ENCODE measurements at places on chromosomes 6 and 20. TPM values are rescaled to one million over a fixed set of nuclear protein-coding genes. Genes with fewer than 3 reads are reported as not detected.
A peak's percentile ranks its signal among the peaks of the same experiment; 100 is the strongest.

- no peak for DNase-seq
Measured at GRCh38 chr20:4306206-4306605, 290.8 kb upstream of the RNF24 start.

GRCh38 chr20:39638731-39639130 lies 676.6 kb downstream of the DHX35 start:
- DNase-seq = no peak

Gene TRDN
- 394 TPM for total RNA-seq

DNA sequence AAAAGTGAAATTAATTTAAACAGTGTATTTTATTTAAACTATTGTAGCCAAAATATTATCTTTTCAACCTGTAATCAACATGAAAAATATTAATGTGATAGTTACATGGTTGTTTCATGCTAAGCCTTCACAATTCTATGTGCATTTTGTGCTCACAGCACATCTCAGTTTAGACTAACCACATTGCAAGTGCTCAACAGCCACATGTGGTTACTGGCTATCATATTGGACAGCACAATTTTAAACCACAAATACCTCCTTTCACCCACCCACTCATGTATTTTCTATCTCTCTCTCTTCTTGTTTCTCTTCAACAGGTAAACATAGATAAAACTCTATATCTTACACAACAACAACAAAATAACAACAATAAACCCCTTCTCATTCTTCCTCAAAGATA lies 12.5 kb upstream of the HS3ST5 start:
- no peak for DNase-seq

DNA sequence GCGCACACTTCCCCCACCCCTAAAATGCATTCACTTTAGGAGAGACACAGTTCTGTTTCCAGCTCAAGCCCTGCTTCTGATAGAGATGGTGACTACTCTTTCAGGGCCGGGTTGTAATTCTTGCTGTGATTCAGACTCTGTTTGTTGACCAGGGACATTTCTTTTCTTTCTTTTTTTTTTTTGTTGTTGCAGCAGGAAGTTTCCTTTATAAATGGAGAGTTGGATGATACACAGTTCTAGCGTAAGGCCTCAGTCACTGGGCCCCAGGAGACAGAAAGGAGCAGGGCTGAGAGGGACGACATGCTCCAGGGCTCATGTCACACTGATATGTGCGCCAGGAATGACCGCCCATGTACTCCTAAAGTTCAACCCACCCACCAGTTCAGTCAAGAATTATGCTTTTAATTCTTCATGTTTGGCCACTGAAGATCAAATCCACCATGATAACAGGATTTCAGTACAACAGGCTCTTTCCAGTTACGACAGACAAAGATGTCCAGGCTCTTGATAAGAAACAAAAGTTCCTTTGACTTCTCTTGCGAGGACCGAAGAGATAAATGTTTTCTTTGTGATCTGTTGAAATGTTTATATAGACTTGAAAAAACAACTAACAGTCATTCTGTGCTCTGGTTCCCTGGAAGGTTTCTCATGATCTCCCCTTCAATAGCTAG lies 142.5 kb downstream of the CD164 start:
- DNase-seq = no peak

DNA sequence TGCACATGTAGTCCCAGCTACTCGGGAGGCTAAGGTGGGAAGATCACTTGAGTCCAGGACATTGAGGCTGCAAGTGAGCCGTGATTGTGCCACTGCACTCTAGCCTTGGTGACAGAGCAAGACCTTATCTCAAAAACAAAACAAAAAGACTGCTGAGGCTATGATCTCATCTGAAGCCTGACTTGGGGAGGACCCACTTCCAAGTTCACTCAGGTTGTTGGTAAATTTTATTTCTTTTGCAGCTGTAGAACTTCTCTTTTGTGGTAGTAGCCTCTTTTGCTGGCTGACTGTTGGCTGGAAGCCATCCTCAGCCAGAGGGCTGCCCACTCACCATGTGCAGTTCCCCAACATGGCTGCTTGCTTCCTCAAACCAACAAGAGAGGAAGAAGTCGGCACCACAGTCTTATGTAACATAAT lies 36.8 kb upstream of the ME1 start:
- DNase-seq = peak; percentile 76

DNA sequence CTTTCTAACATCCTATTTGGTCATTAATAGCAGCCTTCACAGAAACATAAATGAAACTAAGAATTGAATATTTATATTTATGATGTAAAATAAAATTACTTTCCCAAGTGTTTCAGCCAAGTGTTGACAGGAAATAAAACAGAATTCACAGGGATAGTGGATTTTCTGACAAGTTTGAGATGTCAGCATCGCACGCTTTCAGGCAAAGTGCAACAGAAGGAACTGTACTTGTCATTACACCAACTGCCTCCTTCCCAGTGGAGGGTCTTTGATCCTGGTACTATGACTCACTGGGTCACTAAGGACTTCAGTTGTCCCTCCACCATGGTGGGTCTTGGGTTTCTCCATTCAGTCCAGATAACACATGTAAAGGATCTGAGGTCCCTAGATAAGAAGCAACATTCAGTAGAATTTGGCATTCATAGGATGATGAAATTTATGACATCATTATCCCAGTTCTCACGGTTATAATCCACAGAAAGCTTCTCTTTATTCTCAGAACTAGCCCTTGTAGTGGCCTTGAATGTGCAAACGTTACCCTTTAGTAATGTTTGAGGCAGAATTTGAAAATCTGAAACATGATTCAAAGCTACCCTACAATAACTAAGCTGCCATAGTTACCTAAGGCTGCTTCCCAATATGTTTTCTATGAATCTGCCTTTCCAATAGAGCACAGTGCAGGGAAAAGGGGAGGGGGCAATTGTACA lies 3.8 kb upstream of the TNFAIP3 start:
- DNase-seq = no peak

Gene CCN5
- total RNA-seq = 13.6 TPM

- DNase-seq = peak; percentile 17
Measured at GRCh38 chr6:42136508-42137193, 5.8 kb downstream of the C6orf132 start.

DNA sequence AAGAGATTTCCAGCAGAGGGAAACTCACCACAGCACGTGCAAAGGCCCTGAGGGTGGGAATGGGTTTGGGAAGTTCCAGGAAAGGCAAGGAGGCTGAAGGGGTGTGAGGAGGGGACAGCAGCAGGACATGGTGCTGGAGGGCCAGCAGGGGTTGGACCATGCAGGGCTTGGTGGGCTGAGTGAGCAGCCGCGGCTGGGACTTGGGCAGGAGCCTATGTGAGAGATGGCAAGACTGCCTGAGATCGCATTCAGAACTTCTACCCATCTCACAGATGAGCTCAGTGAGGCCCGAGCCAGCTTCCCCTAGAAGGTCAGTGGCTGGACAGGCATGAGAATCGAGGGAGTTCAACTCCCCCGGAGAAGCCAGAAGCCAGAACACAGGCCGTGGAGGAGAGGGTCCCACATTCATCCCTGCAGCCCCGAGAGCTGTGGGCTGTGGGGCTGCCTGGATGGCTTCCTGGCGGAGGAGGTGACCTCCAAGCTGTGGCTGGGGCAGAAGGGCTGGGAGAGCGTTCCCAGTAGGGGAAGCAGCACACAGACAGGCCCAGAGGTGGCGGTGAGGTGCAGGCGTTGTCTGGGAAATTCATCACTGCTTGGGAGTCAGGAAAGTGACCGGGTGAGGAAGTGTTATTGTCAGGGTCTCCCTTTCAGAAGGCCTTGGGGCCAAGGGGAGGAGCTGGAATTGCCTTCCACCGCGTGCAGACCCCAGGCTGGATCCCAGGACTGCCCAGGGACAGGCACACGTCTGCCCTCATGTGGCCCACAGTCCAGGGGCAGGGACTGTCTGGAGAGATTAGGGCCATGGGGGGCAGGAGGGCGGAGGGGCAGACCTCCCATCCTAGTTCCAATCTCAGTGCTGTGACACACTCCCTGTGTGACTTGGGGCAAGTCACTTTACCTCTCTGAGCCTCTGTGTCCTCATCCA lies 103.8 kb downstream of the CEBPB start:
- DNase-seq = no peak

Gene RUNX2
- 0.43 TPM for total RNA-seq

DNA sequence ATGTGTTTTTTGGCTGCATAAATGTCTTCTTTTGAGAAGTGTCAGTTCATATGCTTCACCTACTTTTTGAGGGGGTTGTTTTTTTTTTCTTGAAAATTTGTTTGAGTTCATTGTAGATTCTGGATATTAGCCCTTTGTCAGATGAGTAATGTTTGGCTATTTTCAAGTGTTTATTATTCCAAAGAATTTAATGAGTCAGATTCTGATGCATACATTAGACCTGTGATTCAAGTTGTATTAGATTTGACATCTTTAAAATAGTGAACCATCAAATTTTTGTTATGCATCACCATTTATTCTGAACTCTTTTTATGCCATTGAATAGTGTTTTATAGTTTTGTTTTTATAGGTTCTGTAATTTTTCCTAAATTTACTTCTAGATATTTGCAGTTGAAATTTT lies 319.3 kb downstream of the PKHD1 start:
- DNase-seq = no peak

DNA sequence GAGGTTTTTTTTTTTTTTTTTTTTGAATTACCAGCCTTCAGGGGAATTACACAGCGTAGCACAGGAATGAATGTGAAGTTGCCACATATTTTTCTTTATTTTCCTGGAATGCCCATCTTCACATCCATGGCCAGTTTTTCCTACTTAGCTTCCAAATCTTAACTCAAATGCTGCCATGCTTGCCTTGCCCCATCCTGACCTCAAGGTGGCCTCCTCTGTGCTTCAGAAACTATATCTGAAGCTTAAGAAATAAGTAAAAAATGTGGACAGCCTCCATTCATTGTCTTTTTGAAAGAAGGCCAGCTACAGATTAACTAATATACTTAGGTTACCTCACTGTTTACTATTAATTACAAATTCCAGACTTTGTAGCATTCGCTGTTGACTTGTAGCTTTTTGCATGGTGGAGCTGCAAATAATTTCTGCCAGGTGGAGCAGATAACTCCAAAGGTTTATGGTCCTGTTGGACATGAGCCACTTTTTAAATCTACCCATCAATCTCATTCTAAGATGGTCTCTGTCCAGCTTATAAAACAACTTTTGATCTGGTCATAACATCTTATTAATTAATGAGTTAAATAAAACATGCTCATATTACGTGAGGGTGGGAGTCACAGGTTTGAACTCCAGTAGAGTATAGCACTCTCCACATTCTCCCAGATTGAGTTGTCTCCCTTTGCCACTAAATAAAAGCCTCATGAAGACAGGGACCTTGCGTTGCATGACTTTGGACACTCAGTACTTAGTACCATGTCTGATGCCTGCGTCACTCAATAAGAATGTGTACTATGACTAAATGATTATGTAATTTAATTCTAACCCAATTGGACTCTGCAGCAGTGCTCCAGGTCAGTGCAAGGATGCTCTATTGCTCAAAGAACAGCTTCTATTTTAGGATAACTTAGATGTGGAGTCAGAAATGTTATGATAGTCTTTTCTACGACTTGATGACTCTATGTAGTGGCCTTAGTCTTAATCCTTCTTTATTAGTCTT lies 678.6 kb upstream of the CITED2 start:
- DNase-seq = no peak
